ENCODE measurements at places on chromosomes 3 and 15. TPM values are rescaled to one million over a fixed set of nuclear protein-coding genes. Genes with fewer than 3 reads are reported as not detected.

GRCh38 chr3:12938258-12938711 is 96.9 kb upstream of the RPL32 start:
- no peak for DNase-seq

- DNase-seq: no peak
These were observed 137.3 kb downstream of the CACNA2D3 start for GRCh38 chr3:54259636-54260035.

DNA sequence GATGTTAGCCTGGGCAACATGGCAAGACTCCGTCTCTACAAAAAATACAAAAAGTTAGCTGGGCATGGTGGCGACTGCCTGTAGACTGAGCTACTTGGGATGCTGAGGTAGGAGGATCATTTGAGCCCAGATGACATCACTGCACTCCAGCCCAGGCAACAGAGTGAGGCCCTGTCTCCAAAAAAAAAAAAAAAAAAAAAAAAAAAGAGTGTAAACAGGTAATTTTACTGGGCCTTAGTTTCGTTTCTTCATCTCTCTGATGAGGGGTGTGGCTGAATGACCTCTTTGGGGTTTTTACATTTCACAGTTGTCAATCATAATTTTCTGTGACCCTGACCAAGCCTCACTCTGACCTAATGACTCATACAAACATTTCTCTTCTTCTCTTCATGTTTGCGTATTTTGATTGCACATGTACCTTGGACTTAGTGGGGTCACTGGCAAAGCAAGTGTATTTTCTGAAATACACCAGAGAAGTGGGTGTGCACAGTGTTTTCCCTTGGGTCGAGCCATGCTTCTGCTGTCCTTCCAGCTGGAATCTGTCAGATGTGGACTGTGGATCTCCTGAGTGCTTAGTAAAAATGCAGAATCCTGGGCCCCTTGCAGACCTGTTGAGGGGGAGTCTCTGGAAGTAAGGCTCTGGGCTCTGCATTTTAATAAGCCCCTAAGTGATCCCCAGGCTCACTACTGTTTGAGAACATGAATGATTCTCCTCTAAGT is 140.5 kb downstream of the FNDC3B start:
- DNase-seq: no peak

- DNase-seq: no peak
These were observed 5.3 kb downstream of the KNG1 start for GRCh38 chr3:186722457-186722856.

GRCh38 chr3:25655659-25656058 is 9.0 kb downstream of the TOP2B start:
- DNase-seq: no peak

DNA sequence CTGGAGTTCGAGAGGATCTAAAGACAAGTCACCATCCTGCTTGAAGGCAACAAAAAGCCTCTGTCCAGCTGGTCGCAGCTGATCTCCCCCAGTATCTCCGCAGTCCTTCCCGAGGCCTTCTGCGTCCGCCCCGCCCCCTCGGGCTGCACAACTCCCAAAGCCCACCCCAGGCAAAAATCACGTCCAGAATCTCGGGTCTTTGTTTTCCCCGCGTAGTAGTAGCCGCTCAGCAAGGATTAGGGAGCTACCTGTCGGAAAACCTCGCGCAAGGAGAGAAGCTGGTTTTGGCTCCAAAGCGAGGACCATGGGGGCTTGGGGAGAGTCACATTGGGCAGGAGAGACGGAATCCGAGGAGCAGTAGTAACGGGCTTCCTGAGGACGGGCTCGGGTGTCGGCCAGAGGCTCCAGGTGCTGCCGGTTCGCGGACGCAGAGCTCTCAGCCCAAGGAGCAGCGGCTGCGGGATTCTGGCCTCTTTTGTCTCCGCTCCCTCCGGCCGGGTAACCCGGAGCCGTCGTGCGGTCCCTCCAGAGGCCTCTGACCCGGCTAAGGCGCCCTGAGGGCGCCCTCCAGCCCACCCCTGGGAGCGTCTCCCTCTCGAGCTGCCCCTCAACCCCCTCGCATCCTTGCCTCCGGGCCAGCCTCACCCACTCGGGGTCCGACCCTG is 401 bp downstream of the ZSCAN29 start:
- no peak for DNase-seq

DNA sequence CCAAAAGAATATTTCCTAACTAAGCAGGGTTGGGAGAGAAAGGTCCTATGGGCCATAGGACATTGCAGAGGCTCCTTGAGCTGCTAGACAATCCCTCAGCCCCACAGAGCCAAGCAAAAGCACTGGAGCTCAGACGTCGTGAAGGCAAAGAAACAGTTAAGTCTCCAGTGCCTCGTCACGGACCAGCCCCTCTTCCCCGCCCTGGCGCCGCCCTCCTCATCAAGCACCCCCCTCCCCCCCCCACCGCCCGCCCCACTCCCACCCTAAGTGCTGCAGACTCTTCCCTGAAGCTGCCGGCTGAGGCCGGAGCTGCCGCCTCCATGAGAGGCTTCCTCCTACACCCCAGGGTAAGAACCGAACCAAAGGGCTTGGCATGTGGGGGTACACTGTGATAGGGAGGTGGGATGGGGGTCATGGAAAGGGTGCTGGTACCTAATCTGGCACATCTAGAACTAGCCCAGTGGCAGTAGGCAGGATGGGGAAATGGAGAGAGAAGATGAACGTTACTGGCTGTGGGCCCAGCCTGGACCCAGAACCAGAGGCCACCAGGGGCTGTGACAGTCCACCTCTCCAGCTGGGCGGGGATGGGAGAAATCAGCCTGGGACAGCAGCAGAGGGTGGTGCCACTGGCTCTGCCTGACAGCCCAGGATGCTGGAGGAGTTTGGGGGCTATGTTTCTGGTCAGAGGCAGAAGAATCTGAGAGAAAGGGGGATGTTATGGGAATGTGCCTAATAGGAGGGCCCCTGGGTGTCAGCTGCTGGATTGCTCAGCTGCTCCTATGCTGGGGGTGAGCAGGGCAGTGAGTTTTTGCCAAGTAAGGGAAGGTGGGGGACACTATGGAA is at the start of gene MAP1A:
MAP1A (plus strand) TSS at position 255 of the 843 bp plus-strand sequence. CDS start 3,866 bp downstream, outside the sequence.
- no peak for DNase-seq

DNA sequence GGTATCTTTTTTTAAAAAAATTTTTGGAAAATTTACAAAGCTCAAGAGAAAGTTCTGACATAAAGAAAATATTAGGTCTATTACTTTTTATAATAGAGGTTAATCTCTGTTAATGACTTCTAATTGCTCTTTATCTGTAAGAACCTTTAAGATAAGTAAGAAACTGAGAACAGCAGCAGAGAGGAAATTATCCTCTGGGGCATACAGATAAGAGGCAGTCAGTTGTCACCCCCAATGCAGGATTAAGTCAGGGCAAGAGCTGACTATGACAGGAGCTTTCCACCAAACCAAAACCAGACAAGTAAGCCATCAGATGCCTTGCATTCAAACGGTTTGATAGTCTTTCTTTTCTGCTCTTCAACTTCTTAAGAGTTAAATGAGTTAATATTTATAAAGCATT is 149.0 kb downstream of the GSK3B start:
- no peak for DNase-seq

DNA sequence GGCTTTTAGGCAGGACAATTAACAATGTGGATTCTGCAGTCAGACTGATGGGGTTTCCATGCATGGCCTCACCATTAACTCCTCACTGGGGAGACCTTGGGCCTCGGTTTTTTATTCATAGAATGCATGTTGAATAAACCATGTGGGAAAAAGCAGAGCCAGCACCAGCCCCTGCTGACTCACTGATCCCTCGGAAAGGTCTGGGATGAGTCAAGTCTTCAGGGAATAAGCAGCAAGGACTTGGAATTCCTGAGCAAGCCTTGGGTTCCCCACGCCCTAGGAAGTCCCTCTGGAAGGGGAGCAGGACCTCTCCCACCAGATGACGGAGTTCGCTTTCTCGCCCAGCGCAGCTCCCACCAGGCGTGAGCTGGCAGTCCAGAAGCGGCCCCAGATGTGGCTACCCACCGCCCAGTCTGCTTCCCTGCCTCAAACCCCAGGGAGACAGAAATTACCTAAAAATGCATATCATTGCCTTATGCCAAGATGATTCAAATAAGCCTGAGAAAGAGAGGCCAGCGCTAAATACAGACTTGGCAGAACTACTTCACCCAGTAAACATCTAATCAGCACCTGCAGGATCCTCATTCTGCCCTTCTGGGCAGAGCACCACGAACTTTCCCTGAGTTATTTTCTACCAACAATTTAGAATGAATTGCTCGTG is 45.4 kb downstream of the BTD start:
- DNase-seq: no peak

DNA sequence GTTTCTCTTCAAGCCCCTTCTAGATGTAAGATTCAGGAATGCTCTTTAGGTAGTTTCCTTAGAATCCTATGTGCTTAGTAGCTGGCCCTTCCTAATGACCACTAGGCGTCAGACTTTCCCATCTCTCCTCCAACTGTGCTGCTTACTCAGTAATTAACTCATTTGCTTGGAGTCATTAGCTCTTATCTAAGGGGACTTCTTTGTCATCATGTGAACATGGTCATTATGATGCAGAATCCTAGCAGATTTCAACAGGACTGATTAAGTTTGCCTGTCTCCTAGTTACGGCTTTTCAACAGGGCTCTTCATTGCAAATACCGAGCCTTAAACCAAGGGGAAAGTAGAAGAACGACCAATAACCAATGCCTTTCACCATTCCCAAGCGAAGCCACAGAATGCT is 46.4 kb downstream of the GJD2 start:
- DNase-seq: no peak

DNA sequence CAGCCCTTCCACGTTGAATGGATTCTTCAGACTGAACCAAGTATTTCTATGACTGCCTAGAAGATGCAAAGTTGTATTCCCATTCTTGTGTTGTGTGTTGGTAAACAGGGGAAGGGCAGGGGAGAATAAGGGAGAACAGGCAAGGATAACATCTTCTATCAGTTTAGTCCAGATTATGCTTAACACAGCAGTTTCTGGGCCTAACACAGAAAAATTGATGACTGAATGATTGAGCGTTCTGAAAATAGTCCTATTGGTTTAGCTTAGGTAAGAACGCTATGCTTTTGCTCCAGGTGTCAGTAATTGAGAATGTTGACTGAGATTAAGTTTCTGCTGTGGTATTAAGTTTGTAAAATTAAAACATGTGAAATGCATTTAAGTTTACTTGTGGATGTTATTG is 8.6 kb downstream of the FOXB1 start:
- no peak for DNase-seq

- no peak for DNase-seq
These were observed 79.5 kb upstream of the PXYLP1 start for GRCh38 chr3:141152130-141152529.

- no peak for DNase-seq
These were observed 13.9 kb upstream of the GPR171 start for GRCh38 chr3:151216641-151217607.

- DNase-seq: no peak
These were observed 34.5 kb downstream of the VPS8 start for GRCh38 chr3:184846496-184846895.

DNA sequence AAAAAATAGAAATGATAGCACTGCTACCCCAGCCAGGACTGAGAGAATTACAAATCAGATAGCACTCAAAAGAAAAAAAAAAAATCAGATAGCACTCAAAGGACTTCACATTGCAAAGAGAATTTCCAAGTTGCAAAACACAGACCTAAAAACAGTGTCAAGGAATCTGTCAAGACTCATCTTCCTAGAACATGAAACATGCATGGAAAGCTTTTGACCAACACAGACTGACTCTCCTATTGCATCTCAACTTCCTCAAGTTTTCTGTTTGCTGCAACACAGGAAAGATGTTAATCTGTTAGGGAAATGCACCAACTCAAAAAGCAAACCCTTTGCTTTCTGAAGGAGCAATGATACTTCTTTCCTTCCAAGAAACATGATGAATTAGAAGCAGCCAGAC is 42.3 kb downstream of the RAB27A start:
- DNase-seq: no peak

DNA sequence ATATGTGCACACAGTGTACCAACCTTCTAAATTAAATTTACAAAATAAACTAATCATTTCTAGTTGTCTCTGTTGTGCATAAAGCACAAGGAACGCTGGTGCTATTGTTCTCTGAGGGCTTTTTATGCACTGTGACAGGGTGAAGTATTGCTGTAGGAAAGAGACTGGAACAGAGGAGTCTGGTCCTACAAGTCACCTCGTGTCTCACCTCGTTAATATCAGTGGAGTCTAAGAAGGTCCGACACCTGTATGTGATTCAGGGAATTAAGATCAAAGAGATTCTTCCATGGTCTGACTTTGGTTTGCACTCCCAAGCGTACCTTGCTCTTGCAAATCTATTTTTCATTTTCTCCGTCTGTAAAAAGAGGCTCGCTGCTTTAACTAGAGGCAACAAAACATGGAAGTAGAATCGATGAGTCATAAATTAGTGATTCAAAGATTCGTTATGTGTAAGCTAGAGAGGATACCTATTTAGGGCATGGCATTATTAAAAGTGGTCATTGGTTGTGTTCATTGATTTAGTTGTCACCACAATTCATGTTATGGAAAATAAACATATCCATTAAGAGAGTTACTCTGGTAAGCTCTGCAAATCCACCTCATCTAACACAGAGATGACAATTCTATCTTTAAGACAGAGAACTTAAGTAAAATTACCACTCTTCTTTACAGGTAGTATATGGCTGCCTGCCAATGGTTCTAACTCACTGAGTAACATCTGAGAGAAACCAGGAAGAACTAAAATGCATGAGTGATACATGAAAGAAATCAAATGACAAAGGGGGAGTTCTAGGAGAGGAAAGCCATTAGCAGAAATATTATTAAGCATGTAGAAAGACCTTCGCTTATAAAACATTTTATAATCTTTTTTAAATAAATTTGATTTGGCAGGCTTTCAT is 219.4 kb upstream of the GBE1 start:
- no peak for DNase-seq

DNA sequence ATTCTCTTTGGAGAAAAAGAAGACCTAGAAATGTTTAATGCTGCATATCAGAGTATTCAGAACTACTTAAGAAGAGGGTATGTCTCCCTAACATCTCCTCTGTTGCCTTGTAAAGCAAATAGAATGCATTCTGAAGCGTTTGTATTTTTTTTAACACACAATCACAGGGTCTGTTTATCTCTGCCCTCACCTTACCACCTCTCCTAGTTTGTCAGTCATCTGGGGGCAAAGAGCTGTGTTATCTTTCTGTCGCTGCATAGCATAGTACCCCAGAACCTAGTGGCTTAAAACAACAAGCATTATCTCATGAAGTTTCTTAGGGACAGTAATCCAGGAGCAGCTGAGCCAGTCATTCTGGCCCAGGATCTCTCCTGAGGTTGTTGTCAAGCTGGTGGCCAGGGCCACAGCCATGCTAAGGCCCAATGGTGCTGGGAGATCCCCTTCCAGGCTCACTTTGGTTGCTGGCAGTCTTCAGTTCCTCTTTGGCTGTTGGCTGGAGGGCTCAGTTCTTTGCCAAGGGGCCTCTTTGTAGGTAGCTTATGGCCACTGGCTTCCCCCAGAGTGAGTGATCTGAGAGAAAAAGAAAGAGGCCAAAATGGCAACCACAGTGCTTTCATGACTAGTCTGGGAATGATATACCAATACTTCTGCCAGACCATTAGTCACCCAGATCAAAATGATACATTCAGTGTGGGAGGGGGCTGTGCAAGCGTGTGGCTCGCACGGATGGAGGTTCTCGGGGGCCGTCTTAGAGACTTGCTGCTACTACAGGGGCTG is 17.8 kb downstream of the EDEM1 start:
- DNase-seq: no peak

The OR5K4 gene
- total RNA-seq: not detected

The C3orf33 gene
- 1.7 TPM for total RNA-seq

The ABCF3 gene
- 73.4 TPM for total RNA-seq

The RETNLB gene
- total RNA-seq: not detected

The GCSAM gene
- total RNA-seq: 1.9 TPM

The DNAH12 gene
- total RNA-seq: 0.11 TPM

The TUBGCP4 gene
- 48.2 TPM for total RNA-seq

The STXBP5L gene
- total RNA-seq: not detected

The CCRL2 gene
- 1.6 TPM for total RNA-seq

The ZDHHC23 gene
- 2.6 TPM for total RNA-seq

The KY gene
- not detected for total RNA-seq

The IL17RD gene
- 0.07 TPM for total RNA-seq

The ALPK3 gene
- 0.34 TPM for total RNA-seq

The SHC4 gene
- total RNA-seq: 8.9 TPM
